ENCODE measurements at places on chromosomes 16 and 17.

- no peak for DNase-seq
Measured at GRCh38 chr17:21228111-21228510, 14.2 kb upstream of the TMEM11 start.

DNA sequence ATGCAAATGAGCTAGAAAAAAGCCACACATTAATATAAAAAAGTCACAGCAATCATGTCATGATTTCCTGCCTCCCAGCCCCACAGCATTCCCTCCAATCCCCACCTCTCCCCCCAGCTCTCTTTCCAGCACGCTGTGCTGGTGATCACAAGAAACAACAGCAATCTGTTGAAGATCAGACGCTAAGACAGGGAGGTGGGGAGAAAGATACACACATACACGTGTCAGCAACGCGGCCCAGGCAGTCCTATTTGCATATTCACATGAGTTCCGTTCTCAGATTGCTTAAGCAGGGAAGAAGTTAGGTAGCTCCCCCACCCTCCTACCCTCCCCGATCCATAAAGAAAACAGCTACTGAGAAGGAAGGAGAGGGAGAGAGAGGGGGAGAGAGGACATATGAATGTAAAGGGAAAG lies 405.5 kb upstream of the PSMD7 start:
- DNase-seq: no peak

- no peak for DNase-seq
Measured at GRCh38 chr17:33838281-33838680, 416.8 kb upstream of the CCL2 start.

GRCh38 chr16:66984892-66985311 lies 3.5 kb upstream of the CES4A start:
- DNase-seq: no peak

DNA sequence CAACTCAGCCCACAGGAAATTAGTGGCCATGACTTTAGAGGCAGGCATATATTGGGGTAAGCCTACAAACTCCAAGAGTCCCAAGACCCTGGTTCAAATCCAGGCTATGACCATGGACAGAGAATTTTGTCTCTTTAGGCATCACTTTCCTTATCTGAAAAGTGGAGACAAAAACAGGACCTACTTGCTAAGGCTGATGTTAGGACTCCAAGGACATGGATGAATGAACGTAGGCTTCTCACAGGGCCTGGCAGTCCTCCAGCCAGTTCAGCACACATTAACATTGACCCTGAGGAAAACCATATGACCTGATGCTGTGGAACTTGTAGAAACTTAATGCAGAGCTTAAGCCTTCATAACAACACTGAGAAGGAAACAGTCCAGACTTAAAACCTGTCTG lies 1.4 kb downstream of the FKBP10 start:
- DNase-seq: no peak

GRCh38 chr16:54346041-54346440 lies 59.5 kb upstream of the IRX3 start:
- no peak for DNase-seq

All from T-cell (primary cell).